Anterior cingulate cortex (tissue), 58 donors: ENCODE measurements at places on chromosomes 13 and 19.

- DNase-seq: no peak
Observed at GRCh38 chr13:73948848-73949529, 185.2 kb downstream of the KLF12 start.

DNA sequence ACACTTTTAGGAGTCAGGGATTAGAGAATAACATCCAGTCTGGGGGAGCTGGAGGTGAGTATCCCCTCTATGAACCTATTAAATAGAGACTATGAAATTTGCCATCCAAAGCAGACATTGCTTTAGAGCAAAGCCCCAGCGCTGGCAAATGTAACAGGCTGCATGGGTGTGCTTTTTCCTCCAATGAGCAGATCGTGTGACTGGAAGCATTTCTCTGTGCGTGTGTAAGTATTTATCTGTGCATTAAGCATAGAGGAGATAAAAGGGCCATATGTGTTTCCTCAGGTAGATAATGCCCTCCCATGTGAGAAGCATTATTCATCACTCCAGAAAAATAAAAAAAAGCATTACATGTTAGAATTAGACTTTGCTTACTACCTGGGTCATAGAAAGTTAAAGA, 924 bp downstream of the TNFSF13B start:
- no peak for DNase-seq

- no peak for DNase-seq
Observed at GRCh38 chr13:113762075-113762474, 3.0 kb downstream of the TMEM255B start.

DNA sequence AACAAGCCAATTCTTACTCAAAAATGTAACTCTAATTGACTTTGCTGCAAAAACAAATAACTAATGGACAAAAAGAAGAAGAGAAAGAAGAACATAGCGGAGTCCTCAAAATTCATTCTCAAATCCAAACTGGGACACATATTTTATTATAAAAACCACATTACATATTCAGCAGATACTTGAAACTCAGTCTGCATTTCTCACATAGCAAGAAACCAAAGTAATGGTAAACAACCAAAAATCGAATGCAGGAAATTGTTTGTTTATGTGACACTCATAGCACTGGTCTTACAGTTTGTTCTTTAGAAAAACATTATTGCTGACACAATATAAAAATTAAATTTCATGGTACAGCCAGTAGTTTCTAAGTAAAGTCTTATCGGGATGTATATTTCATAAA, 789.8 kb downstream of the SLITRK6 start:
- no peak for DNase-seq

DNA sequence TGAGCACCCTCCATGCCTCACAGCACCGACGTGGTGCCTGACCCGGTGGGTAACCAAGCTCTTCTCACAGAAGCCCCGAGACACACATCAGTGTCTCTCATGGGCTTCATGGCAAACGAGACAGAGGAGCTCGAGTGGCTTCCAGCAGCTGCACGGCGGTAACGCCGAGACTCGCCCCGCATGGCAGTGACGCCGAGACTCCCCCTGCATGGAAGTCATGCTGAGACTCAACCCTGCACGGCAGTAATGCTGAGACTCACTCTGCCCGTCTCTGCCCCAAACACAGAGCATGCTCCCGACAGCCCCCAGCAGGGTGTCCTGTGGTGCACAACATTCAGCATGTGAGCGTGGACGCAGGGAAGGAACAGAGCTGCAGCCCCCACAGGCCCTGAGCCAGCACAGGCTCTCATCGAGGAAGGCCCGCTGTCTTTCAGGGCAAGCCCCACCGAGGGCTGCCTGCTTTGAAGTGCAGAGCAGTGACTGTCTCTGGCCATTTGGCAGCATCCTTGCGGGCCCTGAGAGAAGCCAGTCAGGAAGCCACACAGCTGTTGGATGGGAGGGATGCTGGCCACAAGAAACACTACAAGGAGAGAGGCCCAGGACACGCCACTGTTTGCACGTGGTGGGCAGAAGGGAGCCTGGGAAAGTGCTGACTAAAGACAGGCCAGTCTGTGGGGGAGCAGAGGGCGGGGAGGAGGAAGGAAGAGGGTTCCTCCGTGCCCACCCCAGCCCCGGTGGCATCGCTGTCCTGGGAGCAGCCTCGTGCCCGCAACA, 9.5 kb downstream of the GAS6 start:
- DNase-seq: no peak

DNA sequence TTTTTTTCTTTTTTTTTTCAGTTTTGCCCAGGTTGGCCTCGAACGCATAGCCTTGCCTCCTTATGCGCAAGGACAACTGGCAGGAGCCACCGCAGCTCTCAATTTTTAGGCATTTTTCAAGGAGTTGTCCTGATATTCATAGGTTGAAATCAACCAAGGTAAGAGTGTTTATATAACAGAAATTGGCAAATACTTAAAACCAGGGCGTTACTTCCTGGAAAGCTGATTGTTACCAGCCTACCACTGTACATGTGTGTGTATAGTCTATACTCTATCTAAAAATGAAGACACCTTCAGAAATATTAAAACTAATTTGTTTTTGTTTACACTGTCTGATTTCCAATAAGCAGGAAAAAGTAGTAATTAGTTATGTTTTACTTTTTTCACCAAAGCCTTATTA, 39.2 kb downstream of the GPC6 start:
- DNase-seq: no peak

DNA sequence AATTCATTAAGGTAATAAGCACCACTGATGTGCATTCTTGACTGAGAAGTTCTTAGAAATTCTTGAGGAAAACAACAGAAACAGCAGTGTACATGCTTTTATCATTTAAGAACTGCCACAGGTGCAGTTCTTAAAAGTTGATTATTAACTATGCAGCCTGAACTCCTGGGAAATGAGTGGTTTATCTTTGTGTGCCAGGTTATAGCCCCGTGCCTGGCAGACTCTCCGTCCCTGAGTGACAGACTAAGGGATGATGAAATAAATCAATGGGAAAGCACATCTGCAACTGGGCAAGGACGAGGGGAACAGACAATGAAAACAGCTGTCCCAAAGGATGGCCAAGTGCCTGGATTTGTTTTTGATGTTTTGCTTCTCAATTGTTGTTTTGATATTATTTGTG, 84.4 kb upstream of the SPATA13 start:
- no peak for DNase-seq

DNA sequence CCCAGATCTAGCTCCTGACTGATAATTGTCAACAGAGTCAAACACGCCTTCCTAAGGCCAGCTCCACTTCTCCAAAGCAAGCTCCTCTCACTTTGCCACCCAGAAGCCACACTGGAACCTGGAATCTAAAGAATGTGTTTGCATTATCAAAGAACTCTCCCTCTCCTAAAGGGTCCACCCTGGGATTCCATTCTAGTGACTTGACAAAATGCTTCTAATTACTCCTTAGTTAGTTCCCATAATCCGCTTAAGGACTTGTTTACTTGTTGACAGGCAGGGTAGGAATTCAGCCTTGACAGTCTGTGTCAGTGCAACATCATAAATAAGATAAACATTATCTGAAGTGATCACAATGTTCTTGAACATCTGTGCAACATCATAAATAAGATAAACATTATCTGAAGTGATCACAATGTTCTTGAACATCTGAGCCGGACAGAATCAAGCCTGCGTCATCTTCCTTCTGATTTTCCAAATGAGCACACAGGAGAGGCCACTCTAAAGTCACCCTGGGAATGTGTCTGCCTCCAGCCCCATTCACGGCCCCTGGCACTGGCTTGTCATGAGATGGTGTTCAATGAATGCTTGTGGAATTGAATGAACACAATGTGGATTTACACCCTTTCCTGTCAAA, 512.1 kb downstream of the IRS2 start:
- DNase-seq: no peak

DNA sequence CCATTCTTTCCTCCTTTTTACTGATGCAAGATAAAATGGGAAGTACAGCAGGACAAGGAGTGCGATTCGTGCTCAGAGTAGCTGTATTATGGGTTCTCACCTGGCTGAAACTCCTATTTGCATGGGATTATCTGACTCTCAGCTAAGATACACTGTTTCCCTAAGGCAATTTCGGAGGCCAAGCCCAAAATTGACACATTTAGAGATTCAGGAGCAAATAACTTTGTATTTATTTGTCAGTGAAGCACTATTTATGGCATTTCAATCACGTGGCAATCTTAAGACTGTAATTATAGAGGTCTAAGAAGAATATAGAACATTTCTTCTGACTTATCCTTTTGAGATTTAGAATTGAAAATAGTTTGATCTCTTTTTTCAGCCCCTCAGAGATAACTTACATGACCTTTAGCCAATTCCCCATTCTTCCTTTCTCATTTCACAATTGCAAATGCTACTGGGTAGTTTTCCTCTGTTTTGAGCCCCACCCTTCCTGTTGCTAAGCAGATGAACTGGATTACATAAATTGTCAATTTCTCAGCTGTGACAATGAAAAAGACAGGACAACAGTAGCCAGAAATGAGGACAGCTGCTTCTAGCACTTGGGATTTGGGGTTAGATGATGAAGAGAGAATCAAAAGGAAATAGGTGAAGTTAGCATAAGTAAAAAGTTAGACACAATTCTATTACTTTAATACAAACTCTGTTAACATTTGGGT, 122.7 kb upstream of the FRY start:
- no peak for DNase-seq

GRCh38 chr13:87234981-87235380, 436.2 kb upstream of the SLITRK5 start:
- DNase-seq: no peak

DNA sequence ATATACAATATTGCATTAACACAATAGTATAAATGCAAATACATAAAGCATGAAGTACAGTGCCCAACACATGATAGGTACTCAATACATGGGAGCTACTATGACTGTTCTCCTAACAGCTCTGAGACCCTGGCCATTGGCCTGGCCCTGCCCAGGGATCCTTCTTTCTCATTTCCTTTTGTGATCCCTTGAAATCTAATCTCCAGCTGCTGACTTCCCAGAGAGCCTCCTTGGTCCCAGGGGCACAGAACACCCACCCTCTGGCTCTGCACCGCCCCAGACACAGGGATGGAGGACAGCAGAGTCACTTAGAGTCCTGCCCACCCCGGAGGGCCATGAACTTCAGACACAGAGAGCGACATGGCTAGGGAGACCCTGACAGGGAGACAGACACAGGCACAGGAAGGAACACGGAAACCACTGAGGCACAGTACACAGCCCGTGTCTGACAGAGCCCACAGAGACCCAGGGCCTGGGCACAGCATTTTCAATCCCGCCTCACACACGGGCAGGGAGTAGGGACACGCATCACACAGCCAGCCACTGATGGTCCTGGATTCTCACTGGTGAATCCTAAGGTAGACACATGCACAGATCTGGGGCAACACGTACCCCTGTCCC, 4.2 kb upstream of the SYCN start:
- no peak for DNase-seq

GRCh38 chr13:106143392-106143791, 392.1 kb downstream of the EFNB2 start:
- no peak for DNase-seq

DNA sequence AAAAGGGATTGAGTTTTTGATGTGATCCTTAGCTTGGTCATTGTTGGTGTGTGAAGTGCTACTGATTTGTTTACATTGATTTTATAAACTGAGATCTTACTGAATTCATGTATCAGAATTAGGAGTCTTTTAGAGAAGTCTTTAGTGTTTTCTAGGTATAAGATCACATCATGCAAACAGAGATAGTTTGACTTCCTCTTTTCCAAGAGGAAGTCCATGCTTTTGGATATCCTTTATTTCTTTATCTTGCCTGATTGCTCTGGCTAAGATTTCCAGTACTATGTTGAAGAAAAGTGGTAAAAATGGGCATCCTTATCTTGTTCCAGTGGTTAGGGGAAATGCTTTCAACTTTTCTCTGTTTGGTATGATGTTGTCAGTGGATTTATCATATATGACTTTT, 561.2 kb upstream of the SLITRK1 start:
- no peak for DNase-seq

GRCh38 chr19:3274942-3275582, 50.6 kb downstream of the CELF5 start:
- DNase-seq: no peak

GRCh38 chr13:101979825-101980224, 422.0 kb downstream of the FGF14 start:
- DNase-seq: no peak

DNA sequence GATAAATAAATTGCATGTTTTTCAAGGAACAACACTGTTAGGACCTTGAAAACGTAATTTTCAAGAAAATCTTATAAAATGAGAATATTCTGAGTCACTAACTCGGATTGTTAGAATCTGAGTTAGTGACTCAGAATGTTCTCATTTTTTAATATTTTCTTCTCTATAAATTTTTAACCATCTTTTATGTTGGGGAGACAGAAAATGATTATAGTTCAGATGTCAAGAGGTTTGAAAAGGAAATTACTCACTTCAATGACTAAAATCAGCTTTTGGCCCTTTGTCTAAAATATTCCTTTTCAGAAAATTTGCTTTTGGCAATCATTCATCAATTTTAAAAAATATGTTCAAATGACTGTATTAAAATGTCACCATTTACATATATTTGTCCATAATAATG, 264.2 kb upstream of the EDNRB start:
- DNase-seq: no peak

DNA sequence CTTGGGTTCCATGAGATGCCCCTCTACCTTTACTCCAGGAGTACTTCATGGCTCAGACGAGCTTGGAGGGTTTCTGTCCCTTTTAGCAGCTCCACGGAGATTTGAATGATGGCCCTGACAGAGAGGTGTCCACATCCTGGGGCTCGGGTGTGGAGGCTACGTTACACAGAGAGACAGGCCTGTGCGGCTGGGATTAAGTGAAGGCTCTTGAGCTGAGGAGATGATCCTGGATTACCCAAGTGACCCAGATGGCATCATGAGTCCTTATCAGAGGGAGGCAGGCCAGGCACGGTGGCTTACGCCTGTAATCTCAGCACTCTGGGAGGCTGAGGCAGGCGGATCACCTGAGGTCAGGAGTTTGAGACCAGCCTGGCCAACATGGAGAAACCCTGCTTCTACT, 12.4 kb downstream of the DPP9 start:
- no peak for DNase-seq

- DNase-seq: no peak
Observed at GRCh38 chr13:46479283-46479682, 73.7 kb upstream of the LRCH1 start.

GRCh38 chr19:4730740-4731171, 7.1 kb upstream of the DPP9 start:
- DNase-seq: no peak

GRCh38 chr19:16327911-16328823, 3.5 kb downstream of the KLF2 start:
- DNase-seq: peak; percentile 31

- no peak for DNase-seq
Observed at GRCh38 chr13:76635232-76636230, 250.7 kb downstream of the KCTD12 start.

DNA sequence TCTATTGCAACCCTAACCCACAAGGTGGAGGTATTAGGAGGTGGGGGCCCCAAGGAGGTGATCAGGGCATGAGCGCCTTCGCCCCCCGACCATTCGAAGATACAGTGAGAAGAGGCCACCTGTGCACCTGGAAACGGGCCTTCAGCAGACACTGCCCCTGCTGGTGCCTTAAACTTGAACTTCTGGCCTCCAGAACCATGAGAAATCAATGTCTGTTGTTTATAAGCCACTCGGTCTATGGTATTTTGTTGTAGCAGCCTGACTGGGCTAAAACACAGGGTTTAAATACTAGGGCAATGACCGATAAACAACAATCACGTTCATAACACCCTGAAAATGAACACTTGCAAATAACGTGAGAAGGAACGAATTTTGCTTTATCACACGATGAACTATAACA, 85.2 kb upstream of the USP29 start:
- no peak for DNase-seq

- DNase-seq: peak; percentile 51
Observed at GRCh38 chr19:46487802-46488445, 7.7 kb downstream of the PNMA8B start.
